Activated CD4-positive, alpha-beta T cell treated with anti-CD3 and anti-CD28 coated beads for 36 hours (primary cell): ENCODE measurements at places on chromosomes 12 and 14. TPM values are rescaled to one million over a fixed set of nuclear protein-coding genes. Genes with fewer than 3 reads are reported as not detected.
A peak's percentile ranks its signal among the peaks of the same experiment; 100 is the strongest.

SELPLG gene
- total RNA-seq = 36.9 TPM

HDAC7 gene
- 385 TPM for total RNA-seq

LRRIQ1 gene
- total RNA-seq = not detected

PLEK2 gene
- total RNA-seq = 2.9 TPM

LRR1 gene
- total RNA-seq = 37.3 TPM

OTOGL gene
- total RNA-seq = not detected

FLRT2 gene
- not detected for total RNA-seq

KRT6A gene
- not detected for total RNA-seq

GRCh38 chr12:4331221-4331620 is 10.2 kb downstream of the TIGAR start:
- no peaks in the 10 kb centered on the region for H3K27me3 ChIP-seq
- peaks cover 11% of the 10 kb centered on the region for H3K36me3 ChIP-seq
- no peaks in the 10 kb centered on the region for H3K4me1 ChIP-seq
- H3K27ac ChIP-seq = no peak overlapping the region
- DNase-seq = no peak
- H3K4me3 ChIP-seq = no peak overlapping the region

- no peaks in the 10 kb centered on the region for H3K4me1 ChIP-seq
- H3K4me3 ChIP-seq = no peak overlapping the region
- peaks cover 12% of the 10 kb centered on the region for H3K27me3 ChIP-seq
- no peak for DNase-seq
- no peaks in the 10 kb centered on the region for H3K36me3 ChIP-seq
Measured at GRCh38 chr14:87896393-87897380, 96.3 kb downstream of the GALC start.

DNA sequence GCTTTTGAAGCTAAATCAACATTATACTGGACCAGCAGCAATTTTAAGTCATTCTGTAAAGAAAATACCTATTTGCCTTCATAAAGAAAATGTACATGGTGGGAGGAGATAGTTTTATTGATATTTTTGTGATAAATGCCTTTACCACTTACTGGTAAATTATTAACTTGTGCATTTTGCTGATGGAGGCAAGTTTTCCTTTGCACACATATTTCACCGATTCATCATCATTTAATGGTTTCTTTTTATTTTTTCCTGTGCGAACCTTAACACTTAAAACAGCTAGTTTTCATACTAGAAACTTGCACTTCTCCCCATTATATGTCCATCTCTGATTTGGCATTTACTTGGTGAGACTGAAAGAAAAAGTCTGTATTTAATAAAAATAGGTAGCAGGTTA is 239.3 kb downstream of the TRHDE start:
- H3K36me3 ChIP-seq = no peaks in the 10 kb centered on the region
- no peak for DNase-seq
- no peak overlapping the region for H3K4me3 ChIP-seq
- H3K27ac ChIP-seq = no peak overlapping the region
- no peaks in the 10 kb centered on the region for H3K27me3 ChIP-seq

DNA sequence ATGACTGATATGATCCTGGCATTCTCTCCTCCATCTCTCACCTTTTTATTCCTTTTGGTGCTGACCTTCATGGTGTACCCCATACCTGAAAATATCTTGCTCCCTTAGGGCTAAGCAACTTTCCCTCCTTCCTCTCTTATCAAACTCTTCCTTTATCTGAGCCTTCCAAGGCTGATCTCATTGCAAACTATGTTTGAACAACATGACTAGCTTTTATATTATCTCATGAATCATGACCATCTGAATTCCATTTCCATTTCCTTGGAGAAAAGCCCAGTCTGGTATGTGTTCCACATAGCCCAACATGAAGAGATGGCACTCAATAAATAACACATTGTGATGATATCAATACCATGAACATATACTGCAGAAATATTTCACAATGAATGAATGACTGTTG is 111.6 kb downstream of the TSPAN8 start:
- H3K36me3 ChIP-seq = no peaks in the 10 kb centered on the region
- peaks cover 2% of the 10 kb centered on the region for H3K27me3 ChIP-seq
- no peak for DNase-seq
- no peak overlapping the region for H3K27ac ChIP-seq
- H3K4me3 ChIP-seq = no peak overlapping the region

DNA sequence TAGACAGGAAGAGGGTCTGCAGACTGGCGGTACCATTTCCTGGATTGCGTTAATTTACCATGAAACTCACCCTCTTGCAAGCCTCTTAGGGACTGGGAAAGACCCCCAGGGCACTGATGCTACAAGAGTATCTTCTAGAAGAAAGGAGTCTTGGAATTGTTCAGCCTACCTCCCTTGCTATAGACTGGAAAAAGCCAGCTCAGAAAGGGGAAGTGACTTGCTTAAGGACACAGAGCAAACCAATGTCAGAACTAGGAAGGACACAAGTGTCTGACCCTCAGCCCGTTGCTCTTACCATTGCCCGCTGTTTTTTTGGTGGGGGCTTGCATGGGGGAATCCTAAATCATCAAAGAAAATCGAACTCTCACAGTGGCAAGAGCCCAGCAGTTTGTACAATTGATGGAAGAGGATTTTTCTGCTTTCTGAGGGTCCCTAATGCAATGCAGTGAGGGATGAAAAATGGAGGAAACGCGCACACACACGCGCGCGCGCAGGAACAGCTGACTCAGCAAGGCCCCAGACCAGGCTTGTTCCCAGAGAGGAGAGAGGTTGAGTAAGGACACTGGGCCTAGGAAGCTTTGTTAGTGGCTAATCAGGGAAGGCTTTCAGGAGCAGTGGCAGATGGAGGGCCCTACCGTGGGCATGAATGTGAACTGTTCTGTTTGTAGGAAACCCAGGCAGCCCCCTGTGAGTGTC is 50.9 kb downstream of the RIN3 start:
- no peak overlapping the region for H3K4me3 ChIP-seq
- peaks cover 35% of the 10 kb centered on the region for H3K4me1 ChIP-seq
- no peaks in the 10 kb centered on the region for H3K27me3 ChIP-seq
- no peak for DNase-seq
- peaks cover 15% of the 10 kb centered on the region for H3K36me3 ChIP-seq

GRCh38 chr12:51424094-51424661 is 453 bp upstream of the SLC4A8 start:
- H3K4me1 ChIP-seq = peaks cover 15% of the 10 kb centered on the region
- H3K36me3 ChIP-seq = no peaks in the 10 kb centered on the region
- no peak overlapping the region for H3K27ac ChIP-seq
- no peak for DNase-seq

DNA sequence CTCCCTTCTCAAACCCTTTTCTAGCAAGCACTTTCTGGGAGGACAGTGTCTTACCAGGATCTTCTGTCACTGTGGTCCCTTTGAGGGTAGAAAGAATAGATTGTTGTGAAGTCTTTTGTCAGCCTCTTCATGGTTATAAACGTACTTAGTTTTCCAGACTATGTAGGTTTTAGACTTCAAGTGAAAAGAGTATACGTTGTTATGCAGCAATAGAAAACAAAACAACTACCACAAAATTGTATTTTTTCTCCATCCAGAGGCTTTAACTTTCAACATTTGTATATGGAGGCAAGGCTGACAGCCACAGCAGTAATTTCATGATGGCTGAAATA is 23.7 kb downstream of the PRKCH start:
- H3K27ac ChIP-seq = peak overlapping the region; percentile 99
- no peaks in the 10 kb centered on the region for H3K27me3 ChIP-seq
- peaks cover 62% of the 10 kb centered on the region for H3K36me3 ChIP-seq
- no peak for DNase-seq
- peak overlapping the region; percentile 86 for H3K4me3 ChIP-seq

GRCh38 chr14:61178226-61179060 is 102.7 kb downstream of the TMEM30B start:
- H3K4me1 ChIP-seq = peaks cover 52% of the 10 kb centered on the region
- H3K4me3 ChIP-seq = peak overlapping the region; percentile 38
- H3K27me3 ChIP-seq = peaks cover 4% of the 10 kb centered on the region
- H3K27ac ChIP-seq = peak overlapping the region; percentile 88
- no peaks in the 10 kb centered on the region for H3K36me3 ChIP-seq

- no peak overlapping the region for H3K27ac ChIP-seq
- peaks cover 9% of the 10 kb centered on the region for H3K27me3 ChIP-seq
- no peaks in the 10 kb centered on the region for H3K36me3 ChIP-seq
Measured at GRCh38 chr12:40170593-40170992, 54.2 kb upstream of the LRRK2 start.

DNA sequence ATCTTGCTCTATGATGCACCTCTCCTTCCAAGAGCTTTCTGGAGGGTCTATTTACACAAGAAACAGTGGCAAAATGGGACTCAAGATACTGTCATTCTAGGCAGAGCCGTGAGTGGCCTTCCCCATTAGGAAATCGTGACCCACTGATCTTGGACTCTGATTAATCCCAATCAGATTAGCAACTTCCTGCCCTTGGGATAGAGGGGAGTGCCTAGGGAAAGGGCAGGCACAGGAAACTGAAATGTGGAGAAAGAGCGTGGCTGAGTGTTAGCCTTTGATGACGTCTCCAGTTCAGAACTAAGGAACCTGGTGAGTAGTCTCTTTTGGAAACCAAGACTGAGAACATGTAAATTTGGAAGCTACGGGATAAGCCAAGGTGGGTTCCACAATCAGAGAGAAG is 76.1 kb downstream of the NUAK1 start:
- no peak for DNase-seq
- H3K4me1 ChIP-seq = no peaks in the 10 kb centered on the region
- no peak overlapping the region for H3K4me3 ChIP-seq

- H3K4me1 ChIP-seq = no peaks in the 10 kb centered on the region
- DNase-seq = no peak
- peaks cover 2% of the 10 kb centered on the region for H3K36me3 ChIP-seq
- no peak overlapping the region for H3K4me3 ChIP-seq
- H3K27me3 ChIP-seq = no peaks in the 10 kb centered on the region
- H3K27ac ChIP-seq = no peak overlapping the region
Measured at GRCh38 chr12:6840330-6840729, 395 bp upstream of the GNB3 start.

DNA sequence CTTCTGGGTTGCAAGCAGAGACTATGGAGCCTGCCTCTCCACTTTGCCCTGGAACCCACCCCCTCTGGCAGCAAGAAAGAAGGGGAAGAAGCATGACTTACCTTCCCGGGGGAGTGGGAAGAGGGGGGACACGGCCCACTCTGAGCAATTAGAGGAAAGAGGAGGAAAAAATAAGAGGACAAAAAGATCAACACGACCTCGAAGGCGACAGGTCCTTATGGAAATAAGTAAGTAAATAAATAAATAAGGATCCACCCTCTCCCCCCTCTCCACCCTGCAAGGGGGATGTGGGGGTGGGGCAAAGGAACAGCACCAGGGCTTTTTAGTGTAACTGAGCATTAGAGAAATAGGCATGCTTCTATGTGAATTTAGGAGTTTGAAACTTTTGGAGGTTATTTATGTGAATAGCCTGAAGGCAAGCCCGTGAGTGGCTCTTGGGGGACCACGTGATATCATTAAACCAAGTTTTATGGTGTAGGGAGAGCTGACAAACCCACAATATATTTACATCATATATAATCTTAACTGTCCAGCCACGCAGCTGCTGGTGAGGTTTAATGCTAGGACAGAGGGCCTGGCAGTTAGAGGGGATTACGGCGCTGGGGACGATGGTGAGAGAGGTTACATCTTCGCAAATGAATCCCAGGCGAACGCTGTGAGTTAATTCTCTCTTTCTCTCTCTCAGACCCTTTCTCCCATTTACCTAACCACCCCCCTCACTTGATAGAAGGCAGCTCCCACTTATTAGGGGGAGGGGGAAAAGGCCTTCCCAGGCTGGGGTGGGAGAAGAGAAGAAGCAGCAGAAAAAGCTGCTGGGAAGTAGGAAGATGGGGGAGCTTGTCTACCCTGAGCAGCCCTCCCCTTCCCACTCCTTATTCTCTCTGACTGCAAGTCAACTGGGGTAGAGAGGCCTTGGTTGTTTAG is 4.8 kb downstream of the HOXC5 start:
- H3K4me1 ChIP-seq = peaks cover 12% of the 10 kb centered on the region
- no peak overlapping the region for H3K4me3 ChIP-seq
- peaks cover 64% of the 10 kb centered on the region for H3K27me3 ChIP-seq

DNA sequence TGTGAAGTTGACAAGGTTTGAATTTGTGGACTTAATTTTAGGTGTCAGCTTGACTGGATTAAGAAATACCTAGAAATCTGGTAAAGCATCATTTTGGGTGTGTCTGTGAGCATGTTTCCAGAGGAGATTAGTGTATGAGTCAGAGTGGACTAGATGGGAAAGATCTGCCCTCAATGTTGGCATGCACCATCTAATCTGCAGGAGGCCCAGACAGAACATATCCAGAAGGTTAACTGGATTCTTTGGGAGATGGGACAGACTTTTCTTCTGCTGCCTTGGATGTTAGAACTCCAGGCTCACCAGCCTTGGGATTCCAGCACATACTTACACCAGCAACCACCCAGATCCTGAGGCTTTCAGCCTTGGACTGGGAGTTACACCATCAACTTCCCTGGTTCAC is 14.1 kb downstream of the SGPP1 start:
- peaks cover 28% of the 10 kb centered on the region for H3K36me3 ChIP-seq
- no peak for DNase-seq
- no peaks in the 10 kb centered on the region for H3K27me3 ChIP-seq
- no peak overlapping the region for H3K4me3 ChIP-seq
- H3K4me1 ChIP-seq = peaks cover 34% of the 10 kb centered on the region

GRCh38 chr12:23756416-23756815 is 193.1 kb downstream of the SOX5 start:
- H3K36me3 ChIP-seq = no peaks in the 10 kb centered on the region

DNA sequence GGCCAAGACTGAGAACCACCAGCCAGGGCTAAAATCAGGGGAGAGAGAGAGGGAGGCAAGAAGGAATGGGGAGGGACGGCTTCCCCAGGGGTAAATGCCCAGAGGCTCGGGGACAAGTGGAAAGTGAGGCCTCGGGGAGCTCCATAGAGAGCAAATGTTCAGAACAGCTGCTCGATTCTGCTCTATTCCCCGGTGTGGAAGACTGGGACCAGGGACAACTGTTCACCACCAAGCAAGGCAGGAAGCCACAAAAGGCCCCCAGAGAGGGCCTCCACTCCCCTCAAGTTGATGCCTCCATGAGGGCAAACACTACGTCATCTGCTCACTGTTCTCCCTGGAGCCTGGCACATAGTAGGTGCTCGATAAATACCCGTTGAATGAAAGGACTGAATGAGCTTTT is 53.5 kb downstream of the IRF2BPL start:
- no peaks in the 10 kb centered on the region for H3K36me3 ChIP-seq
- H3K4me3 ChIP-seq = no peak overlapping the region
- H3K4me1 ChIP-seq = peaks cover 26% of the 10 kb centered on the region

GRCh38 chr14:105860615-105861580 is 334.5 kb downstream of the TMEM121 start:
- peak overlapping the region; percentile 18 for H3K4me3 ChIP-seq
- peak; percentile 7 for DNase-seq
- peaks cover 20% of the 10 kb centered on the region for H3K4me1 ChIP-seq
